CD8-positive, alpha-beta T cell (primary cell): ENCODE measurements at places on chromosomes 3 and 15.

GRCh38 chr3:23712656-23713559, 92.8 kb upstream of the UBE2E1 start:
- no peak for DNase-seq

DNA sequence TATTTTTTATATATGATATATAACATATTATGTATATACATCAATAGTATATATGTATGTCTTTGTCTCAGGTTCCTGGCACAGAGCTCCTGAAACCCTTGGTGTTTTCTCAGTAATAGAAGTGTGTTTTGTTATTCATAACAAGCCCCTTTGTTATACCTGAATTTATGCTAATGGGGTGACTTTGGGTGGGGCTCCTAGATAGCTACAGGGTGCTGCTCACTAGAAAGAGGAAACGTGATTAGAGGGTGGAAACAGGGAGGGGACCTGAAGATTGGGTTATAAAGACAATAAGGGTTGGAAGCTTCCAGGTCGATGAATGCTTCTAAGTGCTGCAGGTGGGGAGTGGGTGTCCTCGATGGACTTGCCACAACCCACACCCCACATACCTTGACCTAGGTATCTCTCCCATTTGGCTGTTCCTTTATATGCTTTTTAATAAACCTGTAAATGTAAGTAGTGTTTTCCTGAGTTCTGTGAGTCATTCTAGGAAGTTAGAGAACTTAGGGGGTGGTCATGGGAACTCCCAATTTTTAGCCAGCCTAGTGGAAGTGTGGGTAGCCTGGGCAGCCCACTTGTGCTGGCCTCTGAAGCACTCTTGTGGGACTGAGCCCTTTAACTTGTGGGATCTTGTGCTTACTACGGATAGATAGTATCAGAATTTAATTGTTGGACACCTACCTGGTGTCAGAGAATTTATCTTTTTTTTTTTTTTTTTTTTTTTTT, 36.9 kb upstream of the C15orf39 start:
- DNase-seq = no peak

DNA sequence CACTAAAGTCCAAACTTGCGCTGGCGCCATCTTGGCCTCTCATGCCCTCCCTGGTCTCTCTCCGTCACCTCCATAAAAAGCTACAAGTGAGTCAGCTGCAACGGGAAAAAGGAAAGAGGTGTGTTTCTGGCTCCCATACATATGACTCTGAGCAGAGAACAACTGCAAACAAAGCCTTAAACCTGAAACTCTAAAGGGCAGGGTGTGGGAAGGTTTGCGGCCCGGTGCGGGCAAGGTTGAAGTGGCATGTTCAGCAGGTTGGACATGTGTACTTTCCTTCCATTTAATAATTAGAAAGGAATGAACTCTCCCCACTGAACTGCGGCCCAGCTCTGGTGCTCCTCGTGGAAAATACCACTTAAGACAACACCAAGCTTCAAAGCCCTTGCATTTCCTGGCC, 59.0 kb upstream of the PPARG start:
- DNase-seq = no peak

DNA sequence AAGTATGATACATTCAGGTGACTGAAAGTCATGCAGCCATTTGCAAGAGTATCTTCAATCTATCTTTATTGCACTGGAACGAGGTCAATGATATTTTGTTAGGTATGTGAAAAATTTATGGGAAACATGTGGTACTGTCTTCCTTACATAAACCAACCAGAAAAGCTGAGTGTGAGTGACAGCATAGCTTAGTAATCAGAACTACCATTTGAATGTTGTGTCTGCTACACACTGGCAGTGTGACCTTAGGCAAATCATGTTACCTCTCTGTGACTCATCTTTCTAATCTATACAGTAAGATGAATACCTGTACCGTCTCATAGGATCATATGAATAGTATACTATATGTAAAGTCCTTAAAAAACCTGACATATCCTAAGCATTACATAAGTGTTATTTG, 337.9 kb upstream of the IL12A start:
- DNase-seq = no peak

DNA sequence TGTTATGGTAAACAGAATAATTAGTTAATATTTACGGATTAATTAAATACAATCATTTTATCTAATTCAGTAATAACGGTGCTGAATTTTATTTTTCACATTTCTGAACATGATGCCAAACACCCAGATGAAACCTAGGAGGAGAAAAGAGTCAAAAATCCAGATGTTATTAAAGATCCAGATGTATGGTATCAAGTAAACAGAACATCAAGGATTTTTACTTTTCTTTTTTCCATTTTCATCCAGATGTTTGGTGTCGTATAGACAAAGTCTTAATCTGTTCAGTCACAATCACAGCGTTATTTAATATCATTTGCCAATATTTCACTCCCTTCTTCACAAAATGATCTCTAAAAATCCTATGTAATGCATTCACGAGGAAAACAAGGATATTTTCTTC, 64.0 kb upstream of the NR2F2 start:
- DNase-seq = no peak
